ENCODE measurements at places on chromosomes 2 and 18.

DNA sequence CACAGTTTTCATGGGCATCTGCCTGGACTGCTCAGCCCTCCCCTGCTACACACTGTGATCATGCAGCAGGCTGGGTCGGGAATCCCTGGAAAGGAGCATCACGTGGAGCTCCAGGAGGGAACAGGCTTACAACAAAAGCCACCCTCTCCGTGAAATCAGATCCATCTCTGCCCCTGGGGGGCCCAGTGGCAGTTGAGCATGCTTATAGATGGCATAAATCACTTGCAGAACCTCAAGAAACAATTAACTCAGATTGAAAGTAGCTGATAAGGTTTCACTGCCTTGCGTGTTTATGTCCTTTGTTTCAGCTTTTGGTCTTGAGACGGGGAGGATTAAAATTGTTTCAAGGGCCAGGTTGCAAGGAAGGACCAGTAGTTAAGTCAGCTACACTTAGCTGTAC lies 354.8 kb upstream of the MEIS1 start:
- no peak for DNase-seq

GRCh38 chr2:38176619-38177021 lies 100.7 kb upstream of the CYP1B1 start:
- DNase-seq, result no peak

GRCh38 chr2:147713349-147713748 lies 131.5 kb upstream of the ACVR2A start:
- DNase-seq, result no peak

DNA sequence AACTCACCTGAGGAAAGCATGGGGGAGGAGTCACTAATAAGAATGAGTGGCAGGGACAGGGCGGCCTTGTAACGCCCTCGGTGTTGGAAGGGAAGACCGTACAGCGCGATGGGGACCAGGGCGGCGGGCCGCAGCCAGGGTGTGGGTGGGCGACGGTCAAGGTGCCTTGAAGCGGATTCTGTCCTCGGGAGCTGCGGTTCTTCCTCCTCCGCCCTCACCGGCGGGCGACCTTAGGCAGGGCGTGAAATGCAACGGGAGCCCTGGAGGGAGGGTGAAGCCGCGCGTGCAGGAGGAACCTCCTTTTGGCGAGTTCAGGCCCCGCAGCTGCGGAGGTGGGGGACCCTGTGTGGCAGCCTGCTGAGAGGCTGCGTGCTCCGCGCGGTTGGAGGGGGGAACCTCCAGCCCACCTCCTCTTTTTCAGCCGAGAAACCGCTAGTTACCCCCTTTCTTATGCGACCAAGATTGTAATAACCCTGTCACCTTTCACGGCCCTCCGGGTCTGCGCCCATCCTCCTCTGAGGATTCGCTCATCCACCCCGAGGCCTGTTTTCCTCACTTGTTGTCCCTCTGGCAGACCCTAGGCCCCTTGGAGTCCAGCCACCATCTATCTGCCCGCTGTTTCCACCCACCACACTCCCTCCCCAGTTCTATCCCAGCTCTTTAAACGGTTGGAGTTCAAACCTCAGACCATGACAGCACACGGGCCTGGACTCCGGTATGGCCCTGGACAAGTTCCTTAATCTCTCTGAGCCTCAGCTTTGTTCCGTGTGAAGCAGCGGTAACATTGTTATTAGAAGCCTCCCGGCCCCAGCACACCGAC lies 823 bp upstream of the RNU2-63P start:
- peak; percentile 41 for DNase-seq

DNA sequence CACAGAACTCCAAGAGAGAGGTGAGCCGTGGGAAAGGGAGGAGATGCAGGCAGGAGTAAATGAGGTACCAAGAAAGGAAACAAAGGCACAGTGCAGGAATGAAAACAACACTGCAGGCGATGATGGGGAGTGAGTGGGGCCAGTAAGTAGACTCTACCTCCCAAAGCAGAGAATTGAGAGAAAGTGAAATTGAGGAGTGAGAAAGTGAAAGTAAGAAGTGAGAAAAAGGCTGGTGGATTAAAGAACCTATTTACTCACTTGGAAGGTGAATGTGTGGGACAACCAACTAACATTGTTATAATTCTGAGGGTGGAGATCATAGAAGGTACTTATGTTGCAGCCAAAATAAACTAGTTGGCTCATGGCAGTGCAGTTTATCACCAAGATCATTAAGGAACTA lies 193.1 kb upstream of the TMEM200C start:
- no peak for DNase-seq

DNA sequence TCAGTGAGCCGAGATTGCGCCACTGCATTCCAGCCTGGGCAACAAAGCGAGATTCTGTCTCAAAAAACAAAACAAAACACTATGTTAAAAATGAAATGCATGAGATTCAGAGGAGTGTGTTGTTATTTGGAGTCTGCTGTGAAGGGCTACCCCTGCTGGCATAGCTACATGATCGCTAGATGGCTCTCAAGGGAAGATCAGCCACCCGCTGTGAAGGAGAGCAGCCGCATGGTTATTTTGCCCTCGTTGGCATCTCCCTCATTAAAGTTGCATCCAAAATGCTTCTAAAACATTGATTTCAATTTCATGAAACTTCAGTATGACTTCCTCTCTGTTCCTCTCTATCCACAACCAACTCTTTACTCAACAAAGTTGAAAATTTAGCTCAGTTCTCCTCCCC lies 54.8 kb upstream of the NDUFV2 start:
- no peak for DNase-seq

GRCh38 chr2:127401757-127402695 lies 14.3 kb upstream of the MAP3K2 start:
- DNase-seq, result no peak

DNA sequence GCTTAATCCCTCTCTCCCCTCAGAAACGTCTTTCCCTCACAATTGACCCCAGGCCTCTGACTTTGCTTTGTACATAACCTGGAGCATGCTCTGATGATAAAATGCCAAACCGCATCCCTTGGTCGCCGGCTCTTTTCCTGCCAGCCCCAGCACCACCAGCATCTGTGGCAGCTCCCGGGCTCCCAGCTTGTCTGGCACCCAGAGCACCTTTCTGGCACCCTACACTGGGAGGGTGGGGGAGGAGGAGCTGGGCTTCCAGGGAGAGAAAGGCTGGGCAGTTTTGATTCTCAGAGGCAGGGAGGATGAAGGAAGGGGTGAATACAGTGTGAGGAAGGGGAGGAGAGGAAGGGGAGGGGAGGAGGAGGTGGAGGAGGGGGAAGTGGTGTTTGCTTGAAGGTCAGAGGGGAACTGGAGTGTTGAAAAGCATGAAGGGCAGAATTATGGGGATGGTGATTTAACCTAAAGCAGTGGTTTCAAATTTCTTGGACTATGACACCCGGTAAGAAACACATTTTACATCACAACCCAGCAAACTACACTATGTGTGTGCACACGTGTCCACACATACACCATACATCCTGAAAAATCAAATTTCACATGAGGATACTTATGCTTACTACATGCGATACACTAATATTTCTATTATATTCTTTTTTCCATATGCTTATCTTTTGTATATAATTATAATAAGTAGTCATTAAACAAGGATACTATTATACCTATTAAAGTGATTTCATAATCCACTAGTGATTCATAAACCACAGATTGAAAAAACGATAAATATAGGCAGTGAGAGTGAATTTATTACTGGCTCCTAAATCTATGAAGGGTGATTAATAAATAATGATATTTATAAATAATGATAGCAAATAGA lies 30.0 kb upstream of the IGFBP2 start:
- no peak for DNase-seq

GRCh38 chr18:62187543-62188510 lies 772 bp downstream of the RELCH start:
- DNase-seq, result no peak

- no peak for DNase-seq
These were observed 12.9 kb downstream of the IER3IP1 start for GRCh38 chr18:47163241-47163640.

- DNase-seq, result no peak
These were observed 230.9 kb downstream of the RBM43 start for GRCh38 chr2:151030663-151031230.

GRCh38 chr2:24512404-24512803 lies 21.4 kb downstream of the NCOA1 start:
- DNase-seq, result no peak

DNA sequence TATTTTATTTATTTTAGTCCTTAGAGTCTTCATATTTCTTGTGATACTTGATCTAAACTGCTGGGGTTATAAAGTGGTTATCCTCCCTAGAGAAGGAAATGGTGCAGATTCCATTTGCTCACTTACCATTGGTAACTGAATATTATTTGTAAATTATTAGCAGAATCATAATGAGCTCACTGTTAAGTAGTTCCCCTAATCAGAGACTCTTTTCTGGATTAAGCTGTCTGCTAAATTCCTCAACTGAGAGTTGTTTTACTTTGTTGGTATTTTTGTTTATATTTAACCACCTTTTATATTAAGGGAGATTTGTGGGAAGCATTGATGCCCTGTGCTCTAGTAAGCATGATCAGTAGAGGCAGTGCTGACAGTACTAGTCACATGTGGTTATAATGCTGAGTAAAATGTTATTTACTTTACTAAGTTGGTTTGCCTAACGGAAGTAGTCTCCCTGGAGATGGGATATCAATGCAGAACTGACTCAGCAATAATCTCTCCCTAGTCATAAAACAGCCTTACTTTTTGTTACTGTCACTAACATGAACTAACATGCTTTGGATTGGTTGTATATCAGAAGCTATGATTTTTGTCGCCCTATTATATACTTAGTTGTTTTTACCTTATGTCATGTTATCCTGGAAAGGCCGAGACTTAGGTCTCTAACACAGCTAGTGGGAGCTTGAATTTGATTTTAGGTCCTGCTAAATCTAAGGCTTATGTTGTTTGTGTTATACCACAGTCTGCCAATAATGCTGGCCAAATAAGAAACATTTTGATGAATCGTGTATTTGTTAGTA lies 166.7 kb downstream of the MCFD2 start:
- DNase-seq, result no peak

GRCh38 chr2:196558497-196558896 lies 81.0 kb upstream of the CCDC150 start:
- DNase-seq, result no peak

- DNase-seq, result no peak
These were observed 568.1 kb upstream of the CRIM1 start for GRCh38 chr2:35787302-35788031.

DNA sequence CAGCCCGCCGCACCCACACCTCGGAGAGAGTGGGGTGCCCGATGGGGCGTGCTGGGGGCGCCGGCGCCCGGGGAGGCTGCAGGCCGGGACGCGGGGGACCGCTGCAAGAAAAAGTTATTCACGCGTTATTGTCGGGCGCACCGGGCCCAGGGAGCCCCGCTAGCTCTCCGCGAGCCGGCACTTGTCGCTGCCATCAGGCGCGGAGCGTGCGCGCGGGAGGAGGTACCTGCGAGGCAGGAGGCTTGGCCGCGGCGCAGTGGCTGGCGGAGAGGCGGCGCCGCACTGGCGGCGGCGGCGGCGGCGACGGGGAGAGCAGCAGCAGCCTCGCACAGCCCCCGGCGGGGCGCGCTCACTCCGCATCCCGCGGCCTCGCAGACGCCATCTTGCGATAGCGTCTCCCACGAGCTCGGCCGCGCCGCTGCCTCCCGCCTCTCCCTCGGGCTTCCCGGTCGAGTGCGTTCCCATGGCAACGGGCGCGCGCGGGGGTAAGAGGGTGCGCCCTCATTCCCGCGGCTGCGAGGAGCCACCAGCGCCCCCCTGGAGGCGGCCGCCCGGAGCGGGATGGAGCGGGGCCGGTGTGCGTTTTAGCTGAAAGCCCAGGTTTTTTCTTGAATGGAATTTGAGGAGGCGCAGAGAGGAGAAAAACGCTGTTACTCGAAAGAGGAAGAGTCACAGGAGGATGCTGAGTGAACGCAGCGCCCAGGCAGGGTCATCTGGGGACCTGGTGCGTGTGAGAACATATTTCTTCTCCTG lies at the start of gene CHN1:
CHN1 (minus strand) TSS at position 402 of the 753 bp plus-strand sequence. CDS start 469 bp downstream, outside the sequence.
- DNase-seq, result peak; percentile 46

DNA sequence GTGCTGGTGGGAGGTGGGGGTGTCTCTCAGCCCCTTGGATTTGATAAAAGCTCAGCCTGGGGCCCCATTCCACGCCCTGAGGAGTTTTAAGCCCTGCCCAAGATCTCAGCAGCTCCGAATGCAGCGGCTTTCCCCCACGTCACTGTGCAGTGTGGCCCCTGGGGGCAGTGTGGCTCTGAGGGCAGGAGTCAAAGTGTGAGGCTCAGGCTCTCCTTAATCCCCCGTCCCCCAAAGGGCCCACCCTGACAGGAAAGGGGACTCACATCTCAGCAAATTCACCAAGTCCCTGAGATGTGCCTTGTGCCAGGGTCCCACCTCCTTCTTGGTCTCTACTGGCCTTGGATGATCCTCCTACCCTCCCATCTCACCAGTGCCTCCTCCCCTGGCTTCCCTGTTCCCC lies 25.2 kb downstream of the NPPC start:
- no peak for DNase-seq

DNA sequence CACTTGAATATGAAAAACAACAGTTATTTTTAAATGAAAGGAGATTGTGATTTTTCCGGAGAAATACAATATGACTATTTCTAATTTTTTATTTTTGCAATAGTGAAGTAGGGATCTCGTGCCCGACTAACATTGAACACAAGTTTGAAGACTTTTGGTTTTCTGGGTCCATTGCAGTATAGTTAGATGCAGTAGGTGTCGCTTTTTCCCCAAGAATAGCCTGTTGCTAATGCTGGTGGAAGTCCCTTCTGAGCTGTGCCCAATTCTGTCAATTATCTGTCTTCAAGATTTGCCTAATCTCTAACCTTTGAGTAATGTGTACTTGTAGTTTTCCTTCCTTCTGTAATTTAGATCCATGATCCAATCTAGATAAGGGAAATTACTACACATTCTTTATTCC lies 36.5 kb downstream of the SEMA4F start:
- DNase-seq, result no peak

DNA sequence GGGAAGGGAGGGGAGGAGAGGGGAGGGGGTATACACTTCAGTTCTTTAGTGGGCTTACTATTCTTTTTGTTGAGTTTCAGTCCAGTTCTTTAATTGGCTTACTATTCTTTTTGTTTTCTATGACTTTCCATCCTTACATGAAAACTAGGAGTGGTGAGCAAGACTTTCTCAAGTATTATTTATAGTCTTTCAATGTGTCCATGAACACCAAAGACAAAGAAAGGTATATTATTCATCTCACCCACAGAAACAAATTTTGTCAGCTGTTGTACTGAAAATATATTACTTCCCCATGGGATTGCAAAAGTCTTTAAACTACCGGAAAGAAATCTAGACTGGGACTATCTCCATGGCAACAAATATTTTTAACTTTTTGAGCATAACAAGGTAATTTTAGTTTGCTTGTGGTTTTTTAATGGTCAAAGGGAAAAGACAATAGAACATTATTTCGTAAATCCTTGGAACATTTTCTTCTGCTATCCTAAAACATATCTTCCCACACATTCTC lies 17.6 kb downstream of the ADAM17 start:
- DNase-seq, result no peak

DNA sequence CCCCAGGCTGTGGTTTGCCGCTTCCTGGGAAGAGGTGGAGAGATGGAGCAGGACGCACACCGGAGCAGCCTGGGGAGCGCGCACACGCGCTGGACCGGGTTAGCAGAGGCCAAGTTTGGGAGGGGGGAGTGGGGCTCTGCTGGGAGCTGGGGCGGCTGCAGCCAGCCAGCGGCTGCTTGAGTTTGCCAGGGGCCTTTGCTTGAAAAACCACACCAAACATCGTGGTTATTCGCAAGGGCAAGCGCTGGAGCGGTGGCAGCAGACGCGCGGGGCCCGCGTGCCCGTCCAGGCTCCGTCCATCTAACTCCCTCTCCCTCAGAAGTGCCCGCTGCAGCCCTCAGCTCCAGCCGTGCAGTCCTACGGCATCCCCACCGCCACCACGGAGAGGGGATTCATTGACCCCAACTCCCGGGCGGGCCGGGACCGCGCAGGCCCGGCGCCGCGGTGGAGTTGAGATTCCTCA lies 4.6 kb downstream of the PTGR3 start:
- DNase-seq, result no peak

GRCh38 chr2:214185546-214185945 lies 225.3 kb upstream of the VWC2L start:
- no peak for DNase-seq

All from stimulated activated CD8-positive, alpha-beta memory T cell treated with anti-CD3 and anti-CD28 coated beads, Interleukin-2, amount 100 ng/mL, for 48 hours (primary cell).